Small intestine (tissue), 16 donors: ENCODE measurements at places on chromosomes 3 and 15. TPM values are rescaled to one million over a fixed set of nuclear protein-coding genes. Genes with fewer than 3 reads are reported as not detected.
A peak's percentile ranks its signal among the peaks of the same experiment; 100 is the strongest.

UCN2 gene
- 0.65 TPM for polyA plus RNA-seq

NR1I2 gene
- polyA plus RNA-seq, result 105 TPM

DNA sequence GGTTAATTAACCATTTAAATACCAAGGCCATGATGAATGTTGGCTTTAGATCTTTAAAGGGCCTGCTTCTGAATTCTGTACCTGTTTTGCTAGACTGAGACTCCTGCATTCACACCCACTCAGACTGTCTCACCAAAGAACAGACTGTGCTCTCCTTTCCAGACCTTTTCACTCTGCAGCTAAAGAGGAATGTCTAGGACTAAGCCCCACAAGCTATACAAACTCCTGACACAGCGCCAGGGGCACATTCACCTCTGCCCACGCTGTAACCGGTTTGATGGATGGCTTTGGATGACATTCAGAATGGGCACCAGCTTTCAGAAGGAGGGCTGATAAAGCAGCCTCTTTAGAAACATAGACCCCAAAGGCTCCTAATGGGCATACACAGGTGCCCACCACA, 200.1 kb downstream of the KCNMB2 start:
- H3K36me3 ChIP-seq, result no peaks in the 10 kb centered on the region
- no peaks in the 10 kb centered on the region for H3K27me3 ChIP-seq
- no peak overlapping the region for H3K27ac ChIP-seq
- no peak for DNase-seq
- H3K4me1 ChIP-seq, result no peaks in the 10 kb centered on the region
- no peak overlapping the region for H3K4me3 ChIP-seq

DNA sequence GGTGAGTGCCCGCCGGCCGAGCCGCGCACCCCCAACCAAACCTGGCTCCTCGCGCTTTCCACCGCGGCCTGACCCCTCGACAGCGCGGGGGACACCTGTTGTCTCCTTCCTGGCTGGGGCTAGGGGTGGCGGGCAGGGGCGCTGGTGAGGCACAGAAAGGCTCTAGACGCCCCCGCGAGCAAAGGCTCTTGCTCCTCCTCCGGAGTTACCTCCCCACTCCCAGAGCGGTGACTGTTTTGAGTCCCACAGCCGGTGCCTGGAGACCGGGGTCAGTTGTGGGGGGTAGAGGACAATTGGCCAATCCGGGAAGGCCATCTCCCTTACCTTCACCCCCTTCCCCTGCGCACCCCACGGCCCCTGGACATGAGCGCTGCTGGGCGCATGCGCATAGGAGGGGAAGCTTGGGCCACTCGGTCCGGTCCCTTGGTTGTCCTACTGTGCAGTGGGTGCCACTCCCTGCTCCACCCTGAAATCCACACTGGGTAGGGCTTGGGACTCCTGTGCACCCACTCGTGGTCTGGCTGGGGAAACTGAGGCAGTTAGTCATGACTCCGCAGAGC, 554 bp downstream of the CHST13 start:
- DNase-seq, result peak; percentile 24
- H3K4me3 ChIP-seq, result peak overlapping the region; percentile 70
- H3K27me3 ChIP-seq, result peaks cover 4% of the 10 kb centered on the region
- peaks cover 55% of the 10 kb centered on the region for H3K4me1 ChIP-seq
- peak overlapping the region; percentile 93 for H3K27ac ChIP-seq
- peaks cover 31% of the 10 kb centered on the region for H3K36me3 ChIP-seq

DNA sequence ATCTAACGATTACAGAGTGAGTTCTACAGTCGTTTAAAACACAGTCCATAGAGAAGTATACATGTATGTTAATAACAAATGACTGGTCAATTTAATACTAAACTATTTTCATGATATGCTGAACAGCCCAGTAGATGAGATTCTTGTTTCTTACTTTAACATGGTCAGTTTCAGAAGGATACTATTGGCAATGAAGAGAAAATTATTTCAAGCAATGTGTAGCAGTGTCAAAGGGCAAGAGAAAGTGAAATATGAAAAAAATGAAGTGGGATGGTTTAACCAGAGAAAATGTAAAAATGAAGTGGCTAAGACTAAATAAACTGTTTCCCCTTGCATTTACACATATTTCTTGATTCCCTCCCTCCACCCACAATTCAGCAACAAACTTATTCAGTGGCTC, 192.1 kb upstream of the TTC14 start:
- H3K4me3 ChIP-seq, result no peak overlapping the region
- DNase-seq, result no peak
- no peaks in the 10 kb centered on the region for H3K36me3 ChIP-seq
- no peaks in the 10 kb centered on the region for H3K27me3 ChIP-seq
